ENCODE measurements at places on chromosomes 11 and 22. TPM values are rescaled to one million over a fixed set of nuclear protein-coding genes. Genes with fewer than 3 reads are reported as not detected.

Gene CSRP3
- total RNA-seq: not detected

Gene APOA4
- not detected for total RNA-seq

Gene CLTCL1
- 11.8 TPM for total RNA-seq

Gene CDKN1C
- total RNA-seq: 391 TPM

Gene BTG4
- total RNA-seq: not detected

Gene RIC3
- 34.4 TPM for total RNA-seq

Gene ACAT1
- total RNA-seq: 39.4 TPM

Gene NXPE2
- total RNA-seq: not detected

Gene NECTIN1
- total RNA-seq: 26.0 TPM

Gene ALG9
- total RNA-seq: 69.4 TPM

Gene MIOX
- total RNA-seq: 4.0 TPM

Gene TSGA10IP
- not detected for total RNA-seq

Gene TRIM51
- total RNA-seq: 0.37 TPM

Gene INSC
- not detected for total RNA-seq

Gene HBG1
- not detected for total RNA-seq

Gene IL17REL
- not detected for total RNA-seq

Gene SLC16A8
- total RNA-seq: not detected

Gene CCS
- total RNA-seq: 65.1 TPM

Gene C22orf15
- not detected for total RNA-seq

Gene LARGE1
- total RNA-seq: 81.2 TPM

Gene POTEH
- not detected for total RNA-seq

Gene MS4A15
- not detected for total RNA-seq

Gene OR51B5
- total RNA-seq: not detected

Gene TREH
- total RNA-seq: not detected

Gene ART5
- not detected for total RNA-seq

Gene CDCA5
- 7.7 TPM for total RNA-seq

Gene GTF2H1
- total RNA-seq: 26.5 TPM

Gene LMO1
- total RNA-seq: 5.7 TPM

Gene DDIAS
- 2.0 TPM for total RNA-seq

Gene MN1
- 0.91 TPM for total RNA-seq

Gene KDM4E
- total RNA-seq: 1.1 TPM

Gene FGF3
- not detected for total RNA-seq

Gene UCP3
- total RNA-seq: 7.6 TPM

Gene MOGAT2
- not detected for total RNA-seq

Gene APLNR
- total RNA-seq: 0.37 TPM

Gene UPK3A
- total RNA-seq: not detected

Gene PNPLA3
- 14.7 TPM for total RNA-seq

Gene MFRP
- not detected for total RNA-seq

Gene LRRC74B
- total RNA-seq: not detected

Gene DCUN1D5
- 51.8 TPM for total RNA-seq

Gene YAP1
- 1.3 TPM for total RNA-seq

Gene MYOD1
- total RNA-seq: not detected

Gene PITPNM1
- 25.6 TPM for total RNA-seq

Gene ST13
- total RNA-seq: 196 TPM

Gene PLA2G6
- 42.2 TPM for total RNA-seq

Gene ASCL2
- total RNA-seq: not detected

Gene CTSW
- total RNA-seq: not detected

Gene SRRD
- total RNA-seq: 20.1 TPM

Gene THAP7
- 17.8 TPM for total RNA-seq
